ENCODE measurements at places on chromosomes 5 and 9.
A peak's percentile ranks its signal among the peaks of the same experiment; 100 is the strongest.

GRCh38 chr5:40557501-40557900 is 122.2 kb upstream of the PTGER4 start:
- H3K27me3 ChIP-seq = no peaks in the 10 kb centered on the region
- no peak for DNase-seq
- H3K36me3 ChIP-seq = peaks cover 3% of the 10 kb centered on the region
- H3K4me1 ChIP-seq = peaks cover 14% of the 10 kb centered on the region
- H3K4me3 ChIP-seq = no peak overlapping the region

DNA sequence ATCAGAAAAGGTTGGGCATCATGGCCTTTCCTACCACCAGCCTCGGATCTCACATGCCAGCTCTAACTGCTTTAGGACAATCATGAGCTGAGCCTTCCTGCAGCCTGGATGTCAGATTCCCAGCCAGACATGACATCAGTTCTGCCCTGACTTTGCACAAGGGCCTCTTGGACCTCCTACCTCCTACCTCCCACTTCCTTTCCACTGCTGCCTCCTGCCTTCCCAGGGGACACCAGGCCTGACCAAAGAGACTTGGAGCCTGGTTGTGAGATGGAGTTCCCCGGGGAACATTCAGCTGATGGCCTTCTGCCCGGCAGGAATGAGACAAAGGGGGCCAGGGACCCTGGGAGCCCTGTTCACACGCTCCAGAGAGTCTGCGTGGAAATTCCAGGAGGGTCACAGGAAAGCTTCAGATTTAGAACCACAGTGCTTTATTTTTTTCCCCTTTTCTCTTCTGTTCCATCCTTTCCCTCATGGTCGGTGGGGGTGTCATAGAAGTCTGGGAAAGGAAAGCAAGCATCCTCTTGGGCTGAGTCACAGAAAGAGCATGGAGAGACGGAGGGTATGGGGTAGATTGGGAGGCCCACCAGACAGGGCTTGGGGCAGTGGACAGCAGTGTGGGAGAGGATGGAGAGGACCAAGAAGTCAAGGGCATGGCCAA is 35.4 kb upstream of the IL17B start:
- no peaks in the 10 kb centered on the region for H3K27me3 ChIP-seq
- H3K4me3 ChIP-seq = no peak overlapping the region
- H3K4me1 ChIP-seq = no peaks in the 10 kb centered on the region
- no peaks in the 10 kb centered on the region for H3K36me3 ChIP-seq
- DNase-seq = no peak
- H3K27ac ChIP-seq = no peak overlapping the region

DNA sequence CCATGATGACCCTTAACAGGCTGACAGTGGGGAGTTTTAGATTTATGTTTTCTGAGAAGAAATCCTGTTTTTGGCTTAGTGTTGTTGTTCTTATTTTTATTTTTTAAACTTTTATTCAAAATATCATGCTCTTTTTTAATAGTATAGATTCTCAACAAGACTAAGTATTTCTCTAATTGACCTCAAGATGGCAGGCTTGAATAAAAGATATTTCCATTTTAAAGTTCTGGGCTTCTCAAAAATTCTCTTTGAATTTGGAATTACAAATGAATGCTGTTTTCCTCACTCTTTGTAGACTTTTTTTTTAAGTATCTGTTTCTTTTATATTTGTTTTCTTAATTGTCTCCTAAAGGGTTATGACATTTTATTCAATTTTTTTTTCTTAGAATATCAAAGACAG is 50.0 kb upstream of the SH3GL2 start:
- no peaks in the 10 kb centered on the region for H3K36me3 ChIP-seq
- H3K4me1 ChIP-seq = no peaks in the 10 kb centered on the region
- H3K4me3 ChIP-seq = no peak overlapping the region

DNA sequence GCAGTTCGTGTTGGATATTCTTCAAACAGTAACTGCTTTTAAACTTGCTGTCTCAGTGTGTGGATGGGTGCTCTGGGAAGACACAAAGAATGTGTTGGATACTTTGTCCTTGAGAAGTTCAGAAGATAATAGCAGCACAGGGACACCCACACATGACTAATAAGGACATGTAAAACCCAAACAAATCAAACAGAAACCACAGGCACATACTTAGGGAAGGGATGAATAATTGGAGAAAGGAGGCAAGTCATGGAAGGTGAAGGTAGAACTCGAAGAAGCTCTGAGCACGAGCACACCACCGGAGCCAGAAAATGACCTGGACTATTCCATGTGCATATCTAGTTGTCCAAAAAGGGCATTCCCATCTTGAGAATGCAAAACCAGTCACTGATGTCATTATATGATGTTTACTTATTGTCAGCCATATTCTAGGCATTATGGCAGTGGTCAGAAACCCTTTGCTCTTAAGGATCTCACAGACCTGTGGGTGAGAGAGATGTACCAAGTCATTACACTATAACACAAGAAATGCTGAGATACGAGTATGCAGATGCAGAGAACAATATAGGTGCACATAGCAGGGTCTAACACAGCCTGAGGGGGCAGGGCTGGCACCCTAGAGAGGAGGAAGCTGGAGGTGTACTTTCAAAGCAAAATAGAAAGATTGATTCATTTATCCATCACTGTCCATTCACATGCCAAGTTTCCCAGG is 152.9 kb downstream of the PIK3R1 start:
- peak overlapping the region; percentile 70 for H3K4me3 ChIP-seq
- H3K27me3 ChIP-seq = no peaks in the 10 kb centered on the region
- peak; percentile 8 for DNase-seq
- peak overlapping the region; percentile 85 for H3K27ac ChIP-seq

DNA sequence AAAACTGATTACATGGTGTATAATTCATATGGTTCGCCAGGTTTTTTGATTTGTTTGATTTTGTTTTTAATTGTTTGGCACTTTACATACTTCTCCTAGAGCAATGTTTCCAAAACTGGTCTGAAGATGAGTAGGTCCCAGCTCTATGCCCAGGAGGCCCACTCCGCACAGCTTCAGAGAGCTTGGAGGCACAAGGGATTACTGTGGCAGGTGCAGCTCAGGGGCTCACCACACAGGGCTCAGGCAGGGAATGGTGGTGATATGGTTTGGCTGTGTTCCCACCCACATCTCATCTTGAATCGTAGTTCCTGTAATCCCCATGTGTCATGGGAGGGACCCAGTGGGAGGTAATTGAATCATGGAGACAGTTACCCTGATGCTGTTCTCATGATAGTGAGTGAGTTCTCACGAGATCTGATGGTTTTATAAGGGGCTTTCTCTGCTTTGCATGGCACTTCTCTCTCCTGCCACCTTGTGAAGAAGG is 296.6 kb downstream of the MED10 start:
- H3K4me1 ChIP-seq = no peaks in the 10 kb centered on the region
- H3K36me3 ChIP-seq = no peaks in the 10 kb centered on the region
- peaks cover 8% of the 10 kb centered on the region for H3K27me3 ChIP-seq
- H3K27ac ChIP-seq = no peak overlapping the region
- no peak overlapping the region for H3K4me3 ChIP-seq

DNA sequence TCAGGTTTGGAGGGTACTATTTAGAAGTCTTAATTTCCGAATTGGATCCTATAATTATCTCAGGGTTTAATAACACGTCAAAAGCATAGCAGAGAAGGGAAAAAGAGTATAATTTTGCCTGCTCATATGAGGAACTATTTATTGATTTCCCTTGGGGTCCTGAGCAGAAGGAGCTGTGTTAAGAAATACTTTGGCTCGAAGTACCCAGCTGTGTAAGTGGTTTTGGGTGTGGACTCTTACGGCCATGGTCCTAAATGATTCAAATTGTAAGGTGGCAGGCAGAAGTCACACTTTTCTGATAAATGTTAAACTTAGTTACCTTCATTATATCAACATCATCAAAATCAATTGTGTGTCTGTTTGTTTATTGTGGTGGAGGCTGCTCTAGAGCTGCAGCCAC is 190.4 kb downstream of the MTRR start:
- no peaks in the 10 kb centered on the region for H3K4me1 ChIP-seq
- no peaks in the 10 kb centered on the region for H3K36me3 ChIP-seq
- peaks cover 11% of the 10 kb centered on the region for H3K27me3 ChIP-seq
- no peak for DNase-seq
- H3K4me3 ChIP-seq = no peak overlapping the region

- DNase-seq = no peak
- H3K4me1 ChIP-seq = peaks cover 3% of the 10 kb centered on the region
- no peaks in the 10 kb centered on the region for H3K27me3 ChIP-seq
- H3K36me3 ChIP-seq = no peaks in the 10 kb centered on the region
- no peak overlapping the region for H3K27ac ChIP-seq
These were observed 6.6 kb upstream of the UBQLN1 start for GRCh38 chr9:83714329-83714728.

DNA sequence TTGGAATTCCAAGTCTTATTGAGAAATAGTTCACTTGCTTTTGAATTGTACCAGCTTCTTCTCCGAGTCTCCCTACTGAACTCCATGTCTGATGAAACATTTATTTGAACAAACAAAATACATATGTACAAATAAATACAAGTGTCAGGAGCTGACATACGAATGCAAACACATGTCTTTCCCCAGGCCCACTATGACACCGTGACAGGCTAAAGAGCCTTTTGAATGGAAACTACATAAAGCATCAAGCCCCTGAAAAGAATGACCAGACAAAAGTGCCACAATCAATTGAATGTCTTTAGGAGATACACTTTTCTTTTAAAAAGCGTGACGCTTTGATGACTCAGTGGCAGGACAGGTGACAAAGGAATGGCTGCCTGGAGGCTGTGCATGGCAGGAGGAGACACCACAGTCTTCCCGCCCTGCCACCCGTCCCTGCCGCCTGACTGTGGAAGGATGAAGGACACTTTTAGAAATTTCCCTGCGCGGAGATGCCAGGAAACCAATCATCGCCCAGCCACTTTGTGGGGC is 112.4 kb upstream of the BNC2 start:
- no peak overlapping the region for H3K4me3 ChIP-seq
- no peaks in the 10 kb centered on the region for H3K4me1 ChIP-seq
- H3K27me3 ChIP-seq = no peaks in the 10 kb centered on the region
- no peak overlapping the region for H3K27ac ChIP-seq
- no peak for DNase-seq
- H3K36me3 ChIP-seq = no peaks in the 10 kb centered on the region

DNA sequence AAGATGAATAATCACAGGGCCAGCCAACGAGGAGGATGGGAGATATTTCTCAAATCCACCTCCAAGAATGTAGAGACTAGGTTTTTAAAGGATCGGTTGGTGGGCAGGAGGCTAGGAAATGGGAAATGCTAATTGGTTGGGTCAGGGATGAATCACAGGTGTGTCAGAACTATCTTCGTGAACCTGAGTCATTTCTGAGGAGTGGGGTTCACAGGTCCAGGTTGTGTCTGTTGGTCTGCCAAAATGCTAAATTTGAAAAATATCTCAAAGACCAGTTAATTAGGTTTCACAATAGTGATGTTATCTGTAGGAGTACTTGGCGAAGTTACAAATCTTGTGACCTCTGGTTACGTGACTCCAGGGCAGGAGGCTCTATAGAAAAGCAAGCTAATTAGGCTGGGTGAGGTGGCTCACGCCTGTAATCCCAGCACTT is 2.6 kb upstream of the PLAA start:
- no peak overlapping the region for H3K27ac ChIP-seq
- DNase-seq = no peak
- no peak overlapping the region for H3K4me3 ChIP-seq
- peaks cover 2% of the 10 kb centered on the region for H3K36me3 ChIP-seq
- peaks cover 47% of the 10 kb centered on the region for H3K4me1 ChIP-seq

Measured in activated T-cell treated with anti-CD3 and anti-CD28 coated beads, Interleukin-2, amount 50 U/mL, for 72 hours (primary cell).